ENCODE measurements at places on chromosomes 1 and 21. TPM values are rescaled to one million over a fixed set of nuclear protein-coding genes. Genes with fewer than 3 reads are reported as not detected.
A peak's percentile ranks its signal among the peaks of the same experiment; 100 is the strongest.

The EDARADD gene
- 0.50 TPM for total RNA-seq

The PPM1J gene
- 1.0 TPM for total RNA-seq

The FCRL4 gene
- total RNA-seq = not detected

DNA sequence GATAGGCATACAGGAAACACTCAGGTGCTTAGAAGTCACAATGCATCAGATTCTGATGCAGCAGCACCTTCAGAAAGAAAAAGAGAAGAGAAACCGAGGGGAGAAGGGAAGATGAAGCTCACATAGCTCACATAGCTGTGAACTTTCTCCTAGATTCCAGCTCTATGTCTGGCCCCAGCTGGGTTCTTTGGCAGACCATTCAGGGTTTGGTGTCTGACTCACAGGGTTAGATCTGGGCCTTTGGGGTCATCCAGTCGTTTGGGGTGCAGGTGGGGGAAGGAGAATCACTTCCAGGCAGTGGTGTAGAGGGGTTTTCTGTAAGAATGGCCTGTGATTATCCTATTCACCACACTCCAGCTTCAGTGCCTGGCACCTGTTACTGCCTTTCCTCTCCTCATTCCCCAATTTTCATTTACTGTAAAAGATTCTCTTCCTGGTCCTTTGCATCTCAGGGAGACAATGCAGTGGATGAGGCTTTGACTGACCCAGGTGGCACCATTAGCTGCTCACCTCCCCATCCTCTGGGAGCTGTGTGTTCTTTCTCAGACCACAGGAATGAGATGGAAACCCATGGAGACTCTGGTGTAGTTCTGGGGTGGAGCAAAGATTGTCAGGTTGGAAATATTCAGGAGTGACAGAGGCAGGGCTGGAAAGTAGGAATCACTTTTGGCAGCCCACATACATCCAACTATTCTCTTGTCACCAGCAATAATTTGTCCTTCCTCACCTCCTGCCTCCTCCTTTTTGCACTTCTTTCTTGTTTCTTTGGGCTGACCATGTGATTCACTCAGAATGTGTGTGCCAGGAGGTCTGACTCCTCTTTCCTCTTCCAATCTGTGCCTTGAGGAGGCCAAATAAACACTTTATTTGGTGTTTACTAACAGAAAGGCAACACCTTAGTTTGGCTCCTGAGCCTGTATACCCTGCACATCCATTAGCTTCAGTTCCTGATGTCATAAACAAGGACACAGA is 103.3 kb downstream of the PAPPA2 start:
- no peak for DNase-seq

GRCh38 chr1:24369199-24369598 is 44.4 kb downstream of the STPG1 start:
- no peak for DNase-seq

- no peak for DNase-seq
These were observed 122.9 kb downstream of the EVI5 start for GRCh38 chr1:92662048-92662447.

DNA sequence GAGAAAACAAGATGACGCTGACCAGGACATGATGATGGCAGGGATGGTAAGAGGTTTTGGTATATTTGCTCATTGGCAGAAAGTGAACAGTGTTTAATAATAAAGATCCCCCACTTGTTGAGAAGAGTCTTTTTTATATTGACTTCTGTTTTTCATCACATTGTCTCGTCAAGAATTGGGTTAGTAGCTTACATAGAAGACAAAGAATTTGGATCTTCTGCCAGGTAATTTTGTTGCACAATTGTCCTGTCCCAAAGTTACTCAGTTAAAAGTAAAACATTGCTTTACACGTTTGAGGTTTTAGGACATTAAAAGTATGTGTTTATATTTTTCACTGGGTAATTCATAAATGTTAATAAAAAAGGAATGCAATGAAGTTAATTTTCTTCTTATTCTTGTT is 48.3 kb upstream of the LAMC2 start:
- DNase-seq = no peak

DNA sequence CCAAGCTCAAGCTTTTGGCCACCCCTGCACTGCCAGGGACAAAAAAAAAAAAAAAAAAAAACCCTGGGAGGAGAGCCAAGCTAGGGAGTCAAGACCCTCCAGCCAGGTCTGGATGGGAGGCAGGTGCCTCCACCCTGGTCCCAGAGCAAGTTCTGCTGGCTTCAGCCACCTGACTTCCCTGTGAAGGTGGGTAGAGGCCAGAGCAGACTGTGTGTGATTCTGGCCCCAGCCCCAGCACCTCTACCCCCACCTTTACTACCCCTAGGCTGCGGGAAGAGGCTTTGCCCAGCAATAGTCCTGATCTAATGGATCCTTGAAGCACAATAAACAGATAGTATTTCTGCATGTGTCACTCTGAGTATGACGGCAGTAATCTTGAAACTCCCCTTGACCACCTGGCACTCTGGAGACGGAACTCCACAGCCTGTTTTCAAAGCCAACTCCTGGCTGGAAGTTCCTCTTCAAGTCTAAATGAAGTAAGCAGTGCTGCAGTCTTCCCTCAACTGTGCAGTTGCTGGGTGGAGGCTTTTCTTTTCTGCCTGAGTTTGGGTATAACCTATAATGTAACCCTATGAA is 9.8 kb downstream of the PDZK1IP1 start:
- DNase-seq = no peak

GRCh38 chr1:62435231-62436038 is 1.4 kb upstream of the USP1 start:
- no peak for DNase-seq

The BLACAT1 gene
- total RNA-seq = 0.14 TPM

DNA sequence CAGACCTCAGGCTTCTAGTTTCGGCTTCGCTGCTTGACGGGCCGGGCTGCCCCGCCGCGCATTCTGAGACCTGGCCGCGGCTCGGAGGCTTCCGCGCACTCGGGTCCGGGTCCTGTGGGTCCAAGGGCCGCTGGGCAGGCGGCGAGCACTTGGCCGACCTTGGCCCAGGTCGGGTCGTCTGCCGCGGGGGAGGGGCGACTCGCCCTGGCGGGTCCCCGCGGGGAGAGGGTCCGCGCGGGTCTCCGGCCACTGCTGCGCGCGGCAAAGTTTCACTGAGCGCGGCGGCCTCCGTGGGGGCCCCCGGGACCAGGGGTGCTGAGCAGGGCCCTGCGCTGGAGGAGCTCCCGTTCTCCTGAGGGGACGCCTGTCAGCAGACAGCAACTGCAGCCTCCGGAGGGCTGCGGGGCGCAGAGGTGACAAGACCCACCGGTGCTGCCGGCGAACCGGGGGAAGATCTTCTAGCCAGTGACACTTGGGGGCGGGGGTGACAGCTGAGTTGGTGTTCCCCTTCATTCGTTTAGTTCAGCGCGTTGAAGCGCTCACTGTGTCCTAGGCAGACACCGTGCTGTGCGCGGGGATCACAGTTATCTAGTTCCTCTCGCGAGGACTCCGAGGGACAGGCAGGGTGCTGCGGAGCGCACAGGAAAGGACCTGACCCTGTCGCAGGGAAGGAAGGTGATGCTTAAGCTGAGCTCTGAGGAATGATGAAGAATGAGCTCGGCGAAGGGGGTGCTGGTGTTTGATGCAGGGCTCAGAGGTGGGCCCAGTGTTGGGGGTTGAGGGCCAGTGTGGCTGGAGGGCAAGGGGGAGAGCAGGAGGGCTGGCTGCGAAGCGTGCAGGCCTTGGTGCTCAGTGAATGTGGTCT is 725 bp downstream of the MTFR1L start:
- DNase-seq = peak; percentile 86

GRCh38 chr1:205837382-205837970 is 12.5 kb downstream of the PM20D1 start:
- DNase-seq = no peak

The SLAMF8 gene
- 0.19 TPM for total RNA-seq

DNA sequence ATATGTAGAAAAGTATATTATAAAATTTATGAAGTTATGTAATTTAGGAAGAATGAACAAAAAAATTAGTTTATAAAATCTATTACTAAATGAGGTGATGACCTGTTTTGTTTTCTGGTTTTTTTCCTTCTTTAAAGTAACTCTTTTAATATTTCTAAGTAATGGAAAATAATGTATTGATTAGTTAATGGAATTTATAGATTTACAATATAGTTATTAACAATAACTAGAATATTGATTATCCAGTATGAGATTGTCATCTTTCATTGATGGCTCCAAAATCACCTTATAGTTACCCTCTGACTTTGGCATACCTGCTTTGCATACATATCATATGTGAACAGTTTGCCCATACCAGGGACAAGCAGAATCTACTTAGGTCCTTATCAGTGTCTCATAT is 23.4 kb downstream of the CAMSAP2 start:
- DNase-seq = no peak

GRCh38 chr1:208520438-208521099 is 276.4 kb upstream of the PLXNA2 start:
- DNase-seq = no peak

The SPRR3 gene
- total RNA-seq = not detected

The PLPPR5 gene
- not detected for total RNA-seq

GRCh38 chr1:85460555-85461088 is 4.3 kb downstream of the DDAH1 start:
- DNase-seq = no peak

The ARHGAP30 gene
- total RNA-seq = 106 TPM

The PRDM16 gene
- 0.20 TPM for total RNA-seq

DNA sequence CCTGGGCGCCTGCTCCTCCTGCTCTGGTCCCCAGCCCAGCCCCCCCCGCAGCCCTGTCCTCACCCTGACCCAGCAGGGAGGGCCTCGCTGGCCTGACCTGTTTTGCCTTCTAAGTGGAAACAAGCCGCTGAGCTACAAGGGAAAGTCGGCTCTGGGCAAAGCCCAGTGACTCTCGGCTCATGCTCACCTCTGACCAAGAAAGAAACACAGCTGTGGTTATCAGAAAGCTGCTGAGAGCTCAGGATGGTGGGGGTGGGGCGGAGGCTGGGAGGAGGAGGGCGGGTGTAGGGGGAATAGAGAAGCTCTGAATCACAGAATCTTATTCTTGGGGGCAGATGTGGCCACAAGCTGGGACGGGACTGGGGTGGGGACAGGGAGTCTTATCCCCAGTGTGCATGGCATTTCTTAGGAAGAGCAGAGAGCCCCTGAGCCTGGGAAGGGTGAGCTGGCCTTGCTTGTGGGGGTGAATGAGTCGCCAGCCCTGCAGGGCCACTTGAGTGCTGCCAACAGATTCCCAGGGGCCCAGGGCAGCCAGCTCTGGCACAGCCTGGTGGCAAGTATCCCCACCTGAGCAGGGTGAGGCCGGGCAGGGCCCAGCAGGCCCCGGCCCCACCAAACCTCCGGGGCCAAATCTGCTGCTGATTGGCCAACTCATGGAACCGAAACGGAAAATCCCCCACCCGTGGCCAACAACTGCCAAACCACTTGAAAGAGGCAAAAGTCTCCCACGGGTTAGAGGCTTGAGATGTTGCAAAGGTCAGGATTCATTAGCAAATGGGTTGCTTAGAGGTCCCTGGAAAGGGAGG is 120.6 kb downstream of the SPSB1 start:
- DNase-seq = peak; percentile 89

The SYCP1 gene
- not detected for total RNA-seq

GRCh38 chr1:221527302-221527701 is 214.6 kb downstream of the DUSP10 start:
- no peak for DNase-seq

DNA sequence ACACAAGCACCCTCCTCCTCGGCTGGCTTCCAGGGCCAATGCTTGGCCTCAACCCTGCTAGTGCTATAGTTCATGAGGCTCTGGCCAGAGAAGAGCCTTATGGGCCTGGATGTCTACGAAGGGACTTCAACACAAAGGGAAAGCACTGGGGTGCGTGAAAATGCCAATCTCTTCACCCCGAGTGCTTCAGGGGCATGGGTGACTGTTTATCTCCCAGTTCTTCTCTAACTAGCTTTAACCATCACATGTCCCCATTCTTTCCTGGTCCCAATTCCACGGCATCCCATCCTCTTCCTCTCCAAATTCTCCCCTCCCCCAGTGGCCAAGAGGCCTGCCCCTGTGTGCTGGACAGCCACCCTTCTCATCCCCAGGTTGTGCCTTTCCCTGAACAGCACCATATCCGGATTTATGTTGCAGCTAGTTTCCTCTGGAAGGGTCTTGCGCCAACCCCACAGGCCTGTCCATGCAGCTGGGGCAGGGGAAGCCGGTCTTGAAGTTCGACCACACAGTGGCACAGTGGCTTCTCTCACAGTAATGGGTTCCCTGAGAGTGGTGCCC is 16.7 kb downstream of the ABCA4 start:
- DNase-seq = no peak

DNA sequence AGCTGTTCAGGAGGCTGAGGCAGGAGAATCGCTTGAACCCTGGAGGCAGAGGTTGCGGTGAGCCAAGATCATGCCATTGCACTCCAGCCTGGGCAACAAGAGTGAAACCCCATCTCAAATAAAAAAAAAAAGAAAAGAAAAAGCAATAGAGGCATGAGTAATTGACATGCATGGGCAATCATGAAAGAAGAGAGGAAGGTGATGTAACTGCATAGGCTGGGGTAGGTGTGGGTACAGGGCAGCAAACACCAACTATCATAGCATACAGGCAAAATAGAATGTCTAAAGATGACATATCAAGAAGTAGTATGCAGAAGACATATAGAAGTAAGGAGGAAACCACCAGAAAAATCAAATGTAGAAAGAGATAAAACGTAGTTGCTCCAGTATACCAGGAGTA is 19.0 kb upstream of the MGST3 start:
- no peak for DNase-seq

GRCh38 chr1:206449565-206449964 is 20.7 kb upstream of the IKBKE start:
- DNase-seq = no peak

The DIPK1A gene
- total RNA-seq = 4.5 TPM

DNA sequence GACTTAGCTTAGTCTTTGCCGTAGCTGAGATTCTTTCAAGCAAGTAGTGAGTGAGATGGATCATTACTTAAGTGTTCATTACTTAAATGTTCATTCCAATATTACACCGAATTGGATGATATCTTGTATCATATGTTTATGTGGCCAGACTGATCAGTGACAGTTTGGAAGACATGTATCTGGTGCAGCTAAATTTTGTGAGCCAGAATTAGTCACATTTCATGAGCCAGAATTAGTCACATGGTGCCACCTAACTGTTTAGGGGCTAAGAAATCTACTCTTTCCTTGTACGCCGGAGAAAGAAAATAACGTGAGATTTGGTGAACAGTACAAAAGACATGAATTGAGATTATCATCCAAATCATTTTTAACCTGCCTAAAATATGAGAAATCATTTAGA is 355.6 kb downstream of the USP25 start:
- no peak for DNase-seq

DNA sequence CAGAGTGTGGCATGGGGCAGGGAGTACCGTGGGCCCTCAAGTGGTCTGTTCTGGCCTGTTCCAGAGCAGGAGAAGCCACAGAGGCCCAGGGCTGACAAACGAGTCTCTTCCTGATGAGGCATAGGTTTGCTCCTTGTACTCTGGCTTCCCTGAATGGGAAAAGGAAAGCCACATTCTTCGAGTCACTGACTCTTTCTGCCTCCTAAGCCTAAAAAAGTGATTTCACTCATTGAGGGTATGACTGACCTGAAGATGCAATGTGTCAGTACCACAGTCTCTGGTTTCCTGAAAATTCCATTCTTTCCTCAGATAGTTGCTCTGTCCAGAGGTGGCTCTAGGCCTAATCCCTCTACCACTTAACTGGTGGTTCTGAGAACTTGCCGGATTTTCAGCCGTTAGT is 92.3 kb downstream of the KCNN3 start:
- no peak for DNase-seq

The MT1HL1 gene
- total RNA-seq = not detected

- DNase-seq = no peak
These were observed 450.6 kb upstream of the DAB1 start for GRCh38 chr1:57874418-57874877.

- no peak for DNase-seq
These were observed 30.5 kb downstream of the HEYL start for GRCh38 chr1:39608921-39609320.

GRCh38 chr1:38153066-38153777 is 106.6 kb upstream of the POU3F1 start:
- DNase-seq = no peak

- peak; percentile 75 for DNase-seq
These were observed 920 bp downstream of the MTR start for GRCh38 chr1:236795757-236796667.

Measured in activated naive CD4-positive, alpha-beta T cell treated with anti-CD3 and anti-CD28 coated beads for 36 hours (primary cell).